Mesenchymal stem cell (in vitro differentiated cells and primary cell): ENCODE measurements at places on chromosomes 3 and 15.
A peak's percentile ranks its signal among the peaks of the same experiment; 100 is the strongest.

DNA sequence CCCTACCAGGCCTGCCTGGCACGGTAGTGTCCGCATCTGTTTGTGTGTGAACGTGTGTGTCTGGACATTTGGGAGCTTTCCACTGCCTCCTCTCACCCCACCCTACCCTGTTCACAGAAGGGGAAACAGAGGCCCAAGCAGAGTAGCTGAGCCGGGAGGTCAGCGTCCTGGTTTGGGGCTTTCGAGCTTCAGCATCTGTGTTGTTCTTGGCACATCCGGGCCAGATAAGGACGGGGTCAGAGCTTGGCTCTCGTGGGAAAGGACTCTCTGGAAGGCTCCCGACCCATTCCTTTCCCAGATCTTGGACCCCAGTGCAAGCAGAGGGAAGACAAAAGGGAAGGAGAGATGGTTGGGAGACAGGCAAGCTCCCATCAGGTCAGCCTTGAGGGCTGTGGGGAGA is 6.3 kb upstream of the PTH1R start:
- no peak for DNase-seq

- no peak for DNase-seq
Observed at GRCh38 chr3:64616953-64617352, 70.8 kb downstream of the ADAMTS9 start.

GRCh38 chr3:42996633-42997075 is 17.5 kb downstream of the GASK1A start:
- DNase-seq = no peak

- DNase-seq = peak; percentile 80
Observed at GRCh38 chr3:125585595-125586223, 9.6 kb downstream of the OSBPL11 start.
